ENCODE measurements at places on chromosomes 4 and X. TPM values are rescaled to one million over a fixed set of nuclear protein-coding genes. Genes with fewer than 3 reads are reported as not detected.

FSTL5 gene
- not detected for total RNA-seq

LGI2 gene
- total RNA-seq = not detected

KLB gene
- total RNA-seq = not detected

SLC10A6 gene
- not detected for total RNA-seq

SPP1 gene
- total RNA-seq = 0.17 TPM

MEPE gene
- not detected for total RNA-seq

IDS gene
- total RNA-seq = 52.6 TPM

MAGEA2 gene
- not detected for total RNA-seq

ATP11C gene
- total RNA-seq = 13.8 TPM

FHIP1A gene
- not detected for total RNA-seq

AFP gene
- total RNA-seq = not detected

AMTN gene
- total RNA-seq = not detected

SPATA18 gene
- total RNA-seq = 0.35 TPM

WAS gene
- 177 TPM for total RNA-seq

GLUD2 gene
- total RNA-seq = 0.32 TPM

RASSF6 gene
- 0.19 TPM for total RNA-seq

TEX28 gene
- total RNA-seq = not detected

GAGE2A gene
- total RNA-seq = not detected

GYPE gene
- not detected for total RNA-seq

TMPRSS11A gene
- total RNA-seq = not detected

ABCG2 gene
- total RNA-seq = 1.1 TPM

MAGEC2 gene
- not detected for total RNA-seq

TLR2 gene
- 0.97 TPM for total RNA-seq

GDI1 gene
- total RNA-seq = 123 TPM

GSX2 gene
- not detected for total RNA-seq

EPGN gene
- total RNA-seq = 0.23 TPM
